SHP77 treated with DMSO at 0.1 percent for 48 hours (cell line): ENCODE measurements at places on chromosomes 6 and 20.

- DNase-seq, result no peak
Measured at GRCh38 chr6:119978274-119978889, 628.8 kb upstream of the MAN1A1 start.

GRCh38 chr20:64038565-64039292, 2.7 kb downstream of the C20orf204 start:
- DNase-seq, result peak; percentile 46

DNA sequence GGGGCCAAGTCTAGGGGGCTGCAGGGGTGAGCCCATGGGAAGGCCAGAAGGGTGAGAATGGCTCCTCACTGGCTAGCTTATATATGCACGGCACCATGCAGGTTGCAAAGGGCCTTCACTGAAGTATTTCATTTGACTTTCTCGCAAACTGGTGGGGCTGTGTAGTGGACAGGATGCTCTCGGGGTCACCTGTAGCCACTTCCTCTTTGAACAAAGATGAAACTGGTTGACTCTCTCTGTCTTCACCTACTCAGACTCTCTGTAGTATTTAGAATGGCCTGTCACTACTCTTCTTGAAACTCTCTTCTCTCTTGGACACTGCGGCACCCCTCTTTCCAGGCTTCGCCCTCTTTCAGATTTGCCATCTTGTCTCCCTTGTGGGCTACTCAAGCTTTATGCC, 560.5 kb downstream of the PKHD1 start:
- no peak for DNase-seq

GRCh38 chr6:125303512-125303854, 1.7 kb upstream of the HDDC2 start:
- DNase-seq, result no peak

DNA sequence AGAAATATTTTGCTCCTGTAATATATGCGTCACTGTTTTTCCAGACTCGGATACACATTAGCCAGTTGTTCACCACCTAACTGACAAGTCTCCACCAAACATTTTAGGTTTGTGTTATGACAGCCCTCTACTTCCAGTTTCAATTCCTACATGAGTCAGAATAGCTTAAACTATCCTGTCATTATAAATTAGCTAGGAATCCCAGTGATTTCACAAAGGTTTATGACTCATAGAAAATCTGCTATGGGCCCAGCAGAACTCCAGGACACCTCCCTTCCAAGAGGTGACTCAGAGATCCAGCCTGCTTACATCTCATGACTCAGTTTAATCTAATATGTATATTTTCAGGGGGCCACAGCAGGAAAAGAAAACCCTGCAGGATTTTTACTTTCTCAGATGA, 17.4 kb upstream of the PLCB4 start:
- no peak for DNase-seq
